Omental fat pad (tissue), 4 donors: ENCODE measurements at places on chromosomes 5 and 9.

DNA sequence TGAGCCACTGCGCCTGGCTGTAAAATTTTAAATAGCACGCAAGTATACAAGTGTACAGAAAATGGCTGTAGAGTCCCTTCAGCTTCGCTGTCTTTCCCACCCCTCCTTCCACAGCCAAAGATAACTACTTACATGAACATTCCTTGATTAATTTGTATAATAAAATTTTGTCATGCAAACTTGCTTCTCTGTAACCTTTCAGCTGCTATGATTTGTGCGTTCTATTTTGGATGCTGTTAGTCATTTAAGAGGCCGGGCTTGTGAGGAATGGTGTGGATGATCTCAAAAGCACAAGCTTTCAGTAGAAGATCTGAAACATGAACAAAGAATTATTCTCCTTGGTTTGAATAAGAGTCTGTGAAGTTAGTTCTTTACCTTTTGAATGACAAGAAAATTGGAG, 115.0 kb upstream of the TLE1 start:
- no peak for DNase-seq

DNA sequence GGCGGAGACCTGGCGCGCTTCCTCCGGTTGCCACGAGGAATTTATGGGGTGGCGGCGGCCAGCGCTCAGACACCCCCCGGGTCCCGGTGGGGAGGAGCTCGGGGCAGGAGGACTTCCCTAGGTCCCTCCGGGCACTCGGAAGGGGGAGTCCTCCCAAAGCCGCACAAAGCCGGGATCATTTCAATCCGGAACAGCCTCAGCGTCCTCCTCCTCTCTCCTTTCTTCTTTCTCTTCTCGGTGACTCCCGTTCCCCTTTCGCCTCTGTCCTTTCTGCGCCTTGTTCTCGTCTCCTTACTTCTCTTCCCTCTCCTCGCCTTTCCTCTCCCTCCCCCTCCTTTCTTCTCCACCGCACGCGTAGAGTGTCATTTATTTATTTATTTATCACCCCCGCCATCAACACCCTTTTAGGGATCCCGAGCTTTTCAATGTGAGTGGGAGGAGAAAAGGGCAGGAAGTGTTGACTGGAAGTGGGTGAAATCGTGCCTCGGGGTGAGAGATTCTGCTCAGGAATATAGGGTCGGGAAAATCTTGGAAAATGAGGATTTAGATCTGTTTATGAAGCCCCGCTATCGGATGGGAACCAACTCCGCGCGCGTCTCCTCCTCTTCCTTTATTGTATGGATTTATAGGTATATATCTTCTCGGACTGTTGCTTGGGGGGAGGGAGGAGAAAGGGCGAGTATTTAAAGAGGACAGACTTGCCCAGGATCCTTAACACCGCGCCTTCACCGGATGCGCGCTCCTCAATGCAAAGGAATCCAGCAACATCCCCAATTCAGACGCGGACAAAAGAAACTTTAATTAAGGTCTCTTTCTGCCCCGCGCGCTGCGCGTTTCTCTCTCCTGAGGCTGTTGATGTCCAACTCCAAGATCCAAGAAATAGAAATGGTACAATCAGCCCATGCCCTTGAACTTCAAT, 2.0 kb upstream of the ZNF462 start:
- no peak for DNase-seq

GRCh38 chr9:28648723-28649122, 1075.4 kb upstream of the C9orf72 start:
- DNase-seq = no peak

GRCh38 chr5:41277476-41278245, 64.3 kb upstream of the C6 start:
- DNase-seq = no peak

- no peak for DNase-seq
Observed at GRCh38 chr5:109601736-109602135, 88.0 kb upstream of the MAN2A1 start.

DNA sequence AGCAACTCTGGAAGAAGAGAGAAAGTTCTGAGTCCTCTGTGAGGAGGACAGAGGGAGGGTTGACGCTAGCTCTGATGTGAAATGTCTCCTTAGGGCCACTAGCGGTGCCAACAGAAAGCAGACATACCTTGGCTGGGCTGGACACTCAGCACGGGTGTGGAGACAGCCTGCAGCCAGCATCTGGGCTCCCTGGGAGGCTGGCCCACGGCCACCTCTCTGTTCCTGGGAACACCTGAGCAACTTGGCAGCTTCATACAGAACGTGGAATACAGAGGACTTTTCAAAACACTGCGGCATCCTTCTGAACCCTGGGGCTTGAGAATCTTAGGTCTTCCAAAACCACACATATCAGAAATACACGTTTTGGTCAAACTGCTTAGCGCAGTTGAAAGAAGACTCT, 269.1 kb downstream of the FSTL4 start:
- DNase-seq = no peak

DNA sequence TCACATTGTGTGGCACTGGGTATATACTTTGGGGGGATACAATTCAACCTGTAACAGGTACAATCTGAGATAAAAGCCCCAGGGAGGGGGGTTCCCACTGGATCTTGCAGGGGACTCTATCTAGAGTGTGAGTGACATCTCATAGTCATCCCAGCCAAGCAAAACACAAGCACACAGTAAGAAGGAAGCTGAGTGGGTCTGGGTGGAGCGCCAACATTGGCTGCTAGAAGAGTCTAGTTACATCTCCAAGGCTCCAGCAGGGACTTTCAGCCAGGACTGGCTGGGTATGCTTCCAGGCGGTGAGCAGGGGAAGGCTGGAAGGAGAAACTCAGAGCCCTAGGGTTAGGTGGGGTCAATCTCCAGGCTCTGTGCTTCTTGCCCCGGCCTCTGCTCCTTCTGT, 53.0 kb downstream of the IL31RA start:
- no peak for DNase-seq

GRCh38 chr5:95620870-95621838, 1.3 kb downstream of the GPR150 start:
- no peak for DNase-seq

- DNase-seq = no peak
Observed at GRCh38 chr5:163880302-163880701, 374.9 kb downstream of the MAT2B start.

GRCh38 chr5:36177715-36178523, 26.0 kb downstream of the SKP2 start:
- no peak for DNase-seq

GRCh38 chr5:1073239-1074102, 38.4 kb downstream of the SLC12A7 start:
- no peak for DNase-seq

GRCh38 chr5:4987431-4987830, 152.7 kb upstream of the ADAMTS16 start:
- no peak for DNase-seq

DNA sequence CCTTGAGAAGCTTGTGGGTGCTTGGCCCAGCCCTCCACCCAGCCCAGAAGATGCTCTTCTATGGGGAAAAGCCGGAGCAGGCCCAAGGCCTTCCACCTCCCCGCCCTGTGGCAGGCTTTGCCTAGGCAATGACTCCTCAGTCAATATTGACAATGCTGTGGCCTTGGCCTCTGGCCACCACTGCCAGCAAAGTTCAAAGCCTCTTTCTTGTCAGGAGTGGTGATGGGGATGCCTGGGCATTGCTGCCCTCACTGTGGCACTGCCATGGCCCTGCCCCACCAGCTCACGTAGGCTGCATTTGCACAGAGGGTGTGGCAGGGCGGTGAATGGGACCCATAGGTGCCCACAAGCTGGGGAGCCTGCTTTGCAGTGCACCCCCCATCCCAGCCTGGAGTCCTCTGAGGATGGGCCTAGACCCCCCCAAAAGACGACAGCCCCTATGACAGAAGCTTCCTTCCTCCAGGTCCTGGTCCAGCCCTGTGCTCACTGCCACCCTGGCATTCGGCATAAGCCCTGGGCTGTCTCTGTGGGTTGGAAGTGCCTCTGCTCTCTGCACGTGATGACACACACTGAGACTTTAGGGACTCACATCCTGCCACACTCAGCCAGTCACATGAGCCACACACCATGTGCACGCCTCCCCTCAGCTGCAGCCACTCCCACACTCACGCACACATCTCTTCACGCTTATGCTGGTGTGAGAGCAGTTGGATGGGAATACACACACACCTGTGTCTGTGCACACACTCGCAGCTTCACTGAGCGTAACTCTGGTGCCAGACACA, 31.1 kb downstream of the MORN5 start:
- no peak for DNase-seq

GRCh38 chr9:104783588-104783987, 19.7 kb downstream of the NIPSNAP3B start:
- no peak for DNase-seq

- no peak for DNase-seq
Observed at GRCh38 chr9:18184401-18184800, 289.6 kb upstream of the ADAMTSL1 start.

DNA sequence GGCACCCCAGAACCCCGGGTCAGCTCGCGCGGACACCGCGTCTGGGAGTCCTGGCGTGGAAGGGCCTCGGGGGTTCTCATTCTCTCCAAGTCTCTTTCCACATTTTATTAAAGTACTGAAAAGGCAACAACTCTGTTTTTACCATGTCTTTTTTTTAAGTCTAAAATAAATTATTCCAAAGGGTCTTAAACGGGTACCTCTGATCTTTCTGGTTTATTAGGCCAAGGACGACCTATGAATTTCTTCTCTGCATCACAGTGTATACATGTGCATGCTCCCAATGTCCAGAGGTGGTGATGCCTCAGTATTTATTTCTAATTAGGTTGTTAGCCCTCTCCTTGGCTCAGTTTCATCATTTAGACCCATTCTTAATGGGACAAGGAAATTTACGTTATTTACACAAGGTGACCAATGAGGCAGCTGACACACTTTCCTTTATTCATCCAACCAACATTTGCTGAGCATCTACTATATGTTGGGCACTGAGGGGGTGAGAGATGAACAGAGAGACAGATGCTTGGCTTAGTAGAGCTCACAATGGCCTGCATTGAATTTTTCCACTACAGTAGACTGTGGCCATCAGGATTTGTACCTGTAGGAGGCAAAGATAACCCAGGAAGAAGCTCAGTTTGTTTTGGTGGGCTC, 7.6 kb upstream of the OTP start:
- no peak for DNase-seq

DNA sequence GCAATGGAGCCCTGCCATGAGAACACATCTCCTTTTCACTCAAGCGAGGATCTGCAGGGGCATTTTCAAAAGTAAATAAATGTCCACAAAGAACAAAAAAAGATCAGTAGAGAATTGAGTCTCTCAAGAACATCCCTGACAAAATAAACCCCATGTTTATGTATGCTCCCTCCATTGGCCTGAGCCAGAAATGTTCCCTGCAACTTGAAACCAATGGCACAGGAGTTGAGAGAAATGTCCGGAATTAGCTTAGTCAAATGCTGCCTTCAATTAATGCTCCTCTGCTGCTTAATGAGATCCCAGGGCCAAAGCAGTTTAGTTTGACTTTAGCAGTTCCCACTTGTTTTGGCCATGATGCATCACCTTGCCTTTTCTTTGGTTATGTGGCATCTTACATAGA, 238.3 kb downstream of the EBF1 start:
- DNase-seq = no peak

- no peak for DNase-seq
Observed at GRCh38 chr5:32432633-32433032, 11.9 kb downstream of the ZFR start.
